ENCODE measurements at places on chromosomes 16 and 17. TPM values are rescaled to one million over a fixed set of nuclear protein-coding genes. Genes with fewer than 3 reads are reported as not detected.

Gene NPIPB13
- total RNA-seq, result 2.5 TPM

Gene RFFL
- 8.8 TPM for total RNA-seq

Gene KRTAP9-4
- total RNA-seq, result not detected

Gene CEMP1
- total RNA-seq, result 0.92 TPM

Gene KRTAP17-1
- not detected for total RNA-seq

Gene RASD1
- 18.2 TPM for total RNA-seq

Gene LRRC36
- 9.5 TPM for total RNA-seq

Gene MAP2K4
- total RNA-seq, result 129 TPM

Gene CA4
- 1.8 TPM for total RNA-seq

Gene MT1M
- total RNA-seq, result 1.4 TPM

Gene RAB26
- 8.1 TPM for total RNA-seq

Gene OR4D1
- total RNA-seq, result under 0.01 TPM

Gene TMEM107
- 31.4 TPM for total RNA-seq

Gene HASPIN
- 1.4 TPM for total RNA-seq

Gene SYT17
- total RNA-seq, result 32.5 TPM

Gene BIRC5
- total RNA-seq, result 11.5 TPM

Gene SYCE1L
- 2.1 TPM for total RNA-seq

Gene C17orf113
- total RNA-seq, result 4.2 TPM

Gene TBC1D3E
- total RNA-seq, result not detected

Gene KRT14
- not detected for total RNA-seq

Gene CCL1
- total RNA-seq, result not detected

Gene EARS2
- 39.0 TPM for total RNA-seq

Gene PRMT7
- total RNA-seq, result 50.3 TPM

Gene CBFA2T3
- total RNA-seq, result 2.3 TPM

Gene CHRNE
- total RNA-seq, result 0.46 TPM

Gene SMIM22
- not detected for total RNA-seq

Gene AANAT
- total RNA-seq, result not detected

Gene CLEC18C
- total RNA-seq, result 0.69 TPM

Gene INCA1
- total RNA-seq, result 0.69 TPM

Gene EXOC3L1
- total RNA-seq, result 1.2 TPM

Gene HOXB9
- not detected for total RNA-seq

Gene VAT1L
- 89.0 TPM for total RNA-seq

Gene CES3
- under 0.01 TPM for total RNA-seq

Gene RMI2
- 4.6 TPM for total RNA-seq

Gene SLC5A2
- total RNA-seq, result 2.1 TPM

Gene PIGL
- 27.5 TPM for total RNA-seq

Gene ABCC6
- total RNA-seq, result 0.23 TPM

Gene YPEL2
- total RNA-seq, result 21.0 TPM

Gene SLC35G6
- total RNA-seq, result not detected

Gene HSPB9
- total RNA-seq, result 0.23 TPM

Gene SLC5A11
- not detected for total RNA-seq

Gene CASKIN1
- total RNA-seq, result 41.3 TPM

Gene TP53TG3B
- total RNA-seq, result not detected

Gene SOX15
- total RNA-seq, result 1.4 TPM

Gene ZFP1
- 54.7 TPM for total RNA-seq

Gene PDE6G
- not detected for total RNA-seq

Gene WIPF2
- 8.8 TPM for total RNA-seq

Gene GLIS2
- total RNA-seq, result 5.8 TPM

Gene KRTAP29-1
- not detected for total RNA-seq

Gene AURKB
- 6.9 TPM for total RNA-seq

Gene CCL4
- 2.5 TPM for total RNA-seq
